Effector CD4-positive, alpha-beta T cell (primary cell): ENCODE measurements at places on chromosomes 3 and 15.

- DNase-seq = no peak
These were observed 6.9 kb downstream of the CILP start for GRCh38 chr15:65204236-65204930.

DNA sequence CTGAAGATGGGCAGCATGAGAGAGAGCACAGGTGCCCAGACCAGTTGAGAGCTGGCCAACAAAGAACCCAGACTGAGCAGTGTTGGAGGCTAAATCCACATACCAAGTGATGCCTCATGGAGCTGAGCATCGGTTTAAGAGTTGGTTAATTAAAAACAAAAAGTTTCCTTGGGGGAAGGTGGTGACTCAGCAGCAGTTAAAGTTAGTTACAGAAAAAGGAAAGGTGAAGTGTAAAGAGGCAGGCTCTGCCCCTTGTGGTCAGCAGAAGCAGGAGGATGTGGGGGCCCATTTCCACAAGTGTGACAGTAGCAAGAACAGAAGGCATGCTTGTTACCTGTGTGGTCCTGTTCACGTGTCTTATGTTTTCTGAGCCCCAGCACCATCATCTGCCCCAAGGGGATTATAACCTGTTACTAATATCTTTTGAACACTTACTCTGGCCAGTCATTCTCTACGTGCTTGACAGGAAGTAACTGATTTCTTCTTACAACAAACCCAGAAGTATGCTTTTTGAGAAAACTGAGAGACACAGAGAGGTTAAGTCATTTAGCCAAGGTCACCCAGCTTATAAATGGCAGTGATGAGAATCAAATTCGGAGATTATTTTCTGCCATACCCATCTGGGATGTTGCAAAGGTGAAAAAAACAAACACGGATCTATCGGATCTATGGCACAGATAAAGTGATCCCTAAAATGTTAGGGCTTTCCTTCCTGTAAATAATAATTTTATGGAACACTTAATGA lies 91.0 kb downstream of the EPHB1 start:
- no peak for DNase-seq

GRCh38 chr15:35090104-35090807 lies 5.2 kb upstream of the NANOGP8 start:
- no peak for DNase-seq

- DNase-seq = no peak
These were observed 33.2 kb upstream of the ZNF710 start for GRCh38 chr15:89967881-89968280.

- no peak for DNase-seq
These were observed 473.5 kb downstream of the RBMS3 start for GRCh38 chr3:29754346-29754745.

DNA sequence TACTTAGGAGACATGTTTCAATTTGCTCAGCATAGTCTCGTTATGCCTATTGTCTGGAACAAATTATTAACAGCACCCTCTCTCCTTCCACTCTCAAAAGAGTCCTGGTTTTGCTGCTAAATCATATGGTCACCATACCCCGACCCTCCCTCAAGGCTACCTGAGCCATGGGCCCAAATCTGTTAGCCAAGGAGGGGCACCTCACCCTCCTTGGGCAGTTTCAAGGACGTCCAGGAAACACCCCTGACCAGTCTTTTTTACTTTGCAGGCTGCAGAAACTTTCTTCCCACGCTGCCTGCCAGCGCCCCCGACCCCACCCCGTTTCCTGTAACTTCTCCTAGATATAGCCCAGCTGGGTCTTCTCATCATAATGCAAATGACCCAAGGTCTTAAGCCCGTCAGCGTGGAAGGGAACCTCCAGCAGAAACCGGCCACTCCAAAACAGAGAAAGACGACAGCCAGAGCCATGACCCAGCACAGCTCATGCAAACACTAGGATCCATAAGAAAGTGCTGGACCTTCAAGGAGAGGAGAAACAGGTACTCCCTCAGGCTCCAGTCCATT lies 62.3 kb downstream of the ADCY5 start:
- DNase-seq = no peak

- no peak for DNase-seq
These were observed 28.7 kb downstream of the SLC24A1 start for GRCh38 chr15:65650312-65651041.

DNA sequence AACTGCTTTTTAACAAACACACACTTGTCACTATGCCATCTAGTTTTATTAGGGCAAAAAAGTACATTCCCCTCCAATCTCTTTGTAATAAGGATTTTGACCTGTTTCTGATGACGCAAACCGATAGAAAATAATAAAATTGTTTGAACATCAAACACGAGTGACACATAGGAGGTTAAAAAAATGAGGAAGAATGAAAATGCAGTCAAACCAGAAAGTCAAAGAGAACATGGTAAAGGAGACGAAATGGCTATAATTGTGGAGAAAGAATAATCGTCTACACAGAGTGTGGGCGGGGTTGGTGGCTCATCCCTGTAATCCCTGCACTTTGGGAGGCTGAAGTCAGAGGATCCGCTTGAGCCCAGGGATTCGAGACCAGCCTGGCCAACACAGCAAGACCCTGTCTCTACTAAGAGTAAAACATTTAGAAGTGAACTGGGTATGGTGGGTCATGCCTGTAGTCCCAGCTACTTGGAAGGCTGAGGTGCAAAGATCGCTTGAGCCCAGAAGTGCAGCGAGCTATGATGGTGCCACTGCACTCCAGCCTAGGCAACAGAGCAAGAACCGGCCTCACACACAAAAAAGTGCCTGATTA lies 83.2 kb downstream of the MEIS2 start:
- no peak for DNase-seq

GRCh38 chr3:69821133-69821532 lies 81.9 kb downstream of the MITF start:
- no peak for DNase-seq

- DNase-seq = no peak
These were observed 18.5 kb upstream of the CMTM8 start for GRCh38 chr3:32220006-32220405.

GRCh38 chr3:50392101-50392715 lies 32.9 kb upstream of the TMEM115 start:
- DNase-seq = no peak

DNA sequence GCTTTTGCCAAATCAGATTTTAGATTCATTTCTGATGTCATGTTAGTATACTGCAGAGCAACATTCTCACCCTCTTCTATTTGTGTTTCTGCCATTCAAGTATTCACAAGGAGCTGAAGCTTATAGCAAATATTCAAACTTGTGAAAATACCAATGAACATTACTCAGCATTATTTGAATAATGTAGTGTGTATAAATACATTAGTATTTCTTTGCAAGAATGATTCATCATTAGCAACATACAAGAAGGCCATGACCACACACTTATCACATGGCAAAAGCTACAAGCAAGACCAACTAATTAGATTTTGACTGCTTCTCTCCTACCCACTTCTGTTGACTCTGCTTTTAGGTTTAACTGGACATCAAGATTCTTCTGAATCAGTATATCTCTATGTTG lies 124.9 kb downstream of the IGSF11 start:
- no peak for DNase-seq
